ENCODE measurements at places on chromosomes 13 and 19.

DNA sequence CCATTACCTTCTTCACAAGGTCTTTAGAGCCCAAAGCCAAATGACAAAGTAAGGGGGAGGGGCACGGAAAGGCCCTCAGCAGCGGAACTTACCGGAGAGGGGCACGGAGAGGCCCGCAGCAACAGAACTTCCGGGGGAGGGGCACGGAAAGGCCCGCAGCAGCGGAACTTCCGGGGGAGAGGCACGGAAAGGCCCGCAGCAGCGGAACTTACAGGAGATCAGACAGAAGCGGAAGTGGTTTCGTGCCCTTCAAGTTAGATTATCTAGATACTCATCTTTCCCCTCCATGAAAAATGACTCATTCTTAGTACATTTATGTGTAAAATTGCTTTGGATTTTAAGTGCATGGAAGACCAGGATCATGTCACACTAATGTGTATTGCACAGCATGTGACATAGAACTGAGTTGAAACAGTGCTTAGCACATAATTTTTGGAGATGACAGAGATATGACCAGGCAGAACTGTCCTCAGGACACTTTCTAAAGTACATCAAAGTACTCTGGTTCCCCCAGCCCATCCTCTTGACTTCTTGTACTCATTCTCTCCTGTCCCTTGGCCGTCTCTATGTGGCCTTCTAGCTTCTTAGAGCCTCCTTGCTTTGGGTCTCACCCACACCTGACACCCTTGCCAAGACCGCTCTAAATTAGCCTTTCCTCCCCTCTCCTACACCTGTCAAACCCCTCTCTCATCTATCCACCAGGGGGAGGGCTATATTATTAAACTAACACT lies 25.7 kb upstream of the TPTE2 start:
- DNase-seq: peak; percentile 22

GRCh38 chr13:23709536-23709935 lies 139.3 kb downstream of the TNFRSF19 start:
- DNase-seq: no peak

- no peak for DNase-seq
Observed at GRCh38 chr13:109235901-109236300, 550.5 kb downstream of the IRS2 start.

DNA sequence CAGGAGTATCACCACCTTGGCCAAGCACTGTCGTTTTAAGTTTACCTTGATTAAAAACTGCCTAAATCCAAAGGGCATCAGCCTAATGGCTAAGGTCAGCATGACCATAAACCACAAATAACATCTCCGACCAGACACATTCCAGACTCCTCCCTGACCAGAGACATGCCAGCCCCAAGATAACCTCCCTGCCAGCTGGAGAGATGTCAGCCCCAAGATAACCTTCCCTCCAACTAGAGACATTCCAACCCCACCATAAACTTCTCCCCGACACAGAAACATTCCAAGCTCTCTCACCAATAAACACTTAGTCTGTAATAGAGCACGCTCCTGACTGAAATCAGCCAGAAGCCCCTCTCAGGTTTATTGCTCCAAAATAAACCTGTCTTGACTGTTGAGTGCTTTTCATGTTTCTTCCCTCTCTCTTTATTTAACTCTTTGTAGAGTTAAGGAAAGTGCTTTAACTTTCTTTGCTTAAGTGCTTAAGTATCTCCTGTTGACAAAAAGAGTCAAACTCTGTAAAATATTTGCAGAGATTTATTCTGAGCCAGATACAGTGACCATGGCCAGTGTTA lies 36.5 kb downstream of the WDR87 start:
- no peak for DNase-seq

- DNase-seq: peak; percentile 40
Observed at GRCh38 chr19:34851277-34851804, 75.4 kb upstream of the ZNF30 start.

- peak; percentile 45 for DNase-seq
Observed at GRCh38 chr19:36916991-36917390, 859 bp downstream of the ZNF568 start.
